Sigmoid colon (tissue), 7 donors: ENCODE measurements at places on chromosomes 7 and 10. TPM values are rescaled to one million over a fixed set of nuclear protein-coding genes. Genes with fewer than 3 reads are reported as not detected.
A peak's percentile ranks its signal among the peaks of the same experiment; 100 is the strongest.

DNA sequence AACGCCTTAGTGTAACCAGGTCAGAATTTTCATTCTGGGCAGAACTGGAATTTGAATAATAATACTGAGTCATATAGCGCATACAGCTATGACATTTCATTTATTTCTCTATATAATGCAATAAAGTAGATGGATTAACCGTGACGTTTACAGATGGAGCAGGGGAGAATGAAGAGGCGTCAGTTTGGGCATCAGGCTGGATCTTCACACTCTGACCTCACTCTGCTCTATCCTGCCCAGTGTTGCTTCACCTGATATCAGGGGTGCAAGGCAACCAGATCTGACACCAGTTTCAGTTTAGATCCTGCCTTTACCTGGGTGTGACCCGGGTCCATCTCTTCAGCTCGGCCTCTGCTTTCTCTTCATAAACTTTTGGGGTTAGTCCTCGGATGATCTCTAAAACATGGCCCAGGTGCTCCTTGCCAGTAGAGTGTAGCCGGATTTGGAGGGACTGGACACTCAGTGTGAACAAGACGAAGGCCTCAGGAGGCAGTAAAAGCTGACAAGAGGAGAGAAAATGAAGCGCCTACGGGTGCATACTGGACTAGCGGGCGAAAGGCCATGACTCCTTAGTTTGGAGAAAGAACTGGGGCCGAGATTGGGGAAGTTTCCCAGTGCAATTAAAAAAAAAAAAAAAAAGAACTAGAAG is 1.4 kb upstream of the ZYX start:
- peak overlapping the region; percentile 82 for H3K4me3 ChIP-seq
- peak overlapping the region; percentile 97 for H3K27ac ChIP-seq
- H3K4me1 ChIP-seq: no peaks in the 10 kb centered on the region
- DNase-seq: no peak
- no peaks in the 10 kb centered on the region for H3K27me3 ChIP-seq
- no peaks in the 10 kb centered on the region for H3K36me3 ChIP-seq

DNA sequence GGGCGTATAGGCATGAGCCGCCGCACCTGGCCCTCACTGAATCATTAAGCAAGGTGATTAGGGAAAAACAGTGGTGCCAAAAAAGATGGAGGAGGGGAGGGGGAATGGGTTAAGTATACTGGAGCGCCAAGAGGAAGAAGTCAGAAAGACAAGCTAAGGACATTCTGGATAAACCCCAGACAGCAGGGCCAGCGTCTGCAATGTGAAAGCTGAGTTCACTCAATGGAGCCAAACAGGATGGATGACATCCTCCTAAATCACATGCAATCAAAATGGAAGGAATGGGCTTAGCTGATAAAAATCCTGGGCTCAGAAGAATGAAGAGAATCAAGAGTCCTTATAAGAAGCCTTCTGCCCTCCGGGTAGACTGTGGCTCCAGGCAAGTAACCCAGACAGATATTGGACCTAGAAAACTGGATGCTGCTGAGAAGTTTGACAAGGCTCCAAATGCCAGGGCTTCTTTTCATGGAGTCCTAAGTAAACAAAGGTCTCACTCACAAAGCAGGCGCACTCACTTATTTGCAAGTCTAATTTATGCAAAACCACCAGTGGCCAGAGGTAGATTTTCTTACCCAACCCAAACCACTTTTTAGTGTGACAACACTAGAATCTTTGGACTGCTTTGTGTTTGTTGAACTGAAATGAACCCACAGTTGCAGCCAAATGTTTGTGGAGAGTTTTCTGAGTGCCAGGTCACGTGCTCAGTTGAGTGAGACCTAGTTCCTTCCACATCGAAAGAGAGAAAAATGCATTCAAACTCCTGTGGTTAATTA is 519.1 kb upstream of the AUTS2 start:
- no peaks in the 10 kb centered on the region for H3K27me3 ChIP-seq
- no peak overlapping the region for H3K4me3 ChIP-seq
- H3K27ac ChIP-seq: no peak overlapping the region
- no peaks in the 10 kb centered on the region for H3K36me3 ChIP-seq
- peaks cover 15% of the 10 kb centered on the region for H3K4me1 ChIP-seq

- DNase-seq: no peak
- no peak overlapping the region for H3K4me3 ChIP-seq
- no peaks in the 10 kb centered on the region for H3K4me1 ChIP-seq
- H3K36me3 ChIP-seq: no peaks in the 10 kb centered on the region
Observed at GRCh38 chr7:12199363-12199762, 11.7 kb upstream of the TMEM106B start.

- no peaks in the 10 kb centered on the region for H3K4me1 ChIP-seq
- no peak overlapping the region for H3K27ac ChIP-seq
- H3K36me3 ChIP-seq: no peaks in the 10 kb centered on the region
- H3K27me3 ChIP-seq: no peaks in the 10 kb centered on the region
- no peak overlapping the region for H3K4me3 ChIP-seq
Observed at GRCh38 chr7:93262535-93262934, 30.4 kb downstream of the VPS50 start.

DNA sequence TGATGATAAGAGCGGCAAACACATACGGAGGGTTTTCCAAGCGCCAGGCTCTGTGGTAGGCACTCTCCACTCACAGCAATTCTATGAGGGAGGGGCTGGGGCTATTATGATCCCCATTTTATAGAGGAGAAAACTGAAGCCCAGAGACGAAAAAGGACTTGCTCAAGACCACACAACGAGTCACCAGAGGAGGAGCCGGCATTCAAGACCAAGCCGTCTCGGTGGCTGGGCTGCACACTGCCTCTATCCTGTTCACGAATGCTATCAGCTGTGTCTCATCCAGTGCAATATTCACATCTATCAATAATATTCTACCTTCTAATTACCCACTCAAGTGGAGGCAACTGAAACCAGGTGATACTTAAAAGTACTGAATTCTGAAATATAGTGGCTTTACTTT is 67.8 kb upstream of the NMT2 start:
- H3K27ac ChIP-seq: no peak overlapping the region
- no peak for DNase-seq
- H3K27me3 ChIP-seq: no peaks in the 10 kb centered on the region

DNA sequence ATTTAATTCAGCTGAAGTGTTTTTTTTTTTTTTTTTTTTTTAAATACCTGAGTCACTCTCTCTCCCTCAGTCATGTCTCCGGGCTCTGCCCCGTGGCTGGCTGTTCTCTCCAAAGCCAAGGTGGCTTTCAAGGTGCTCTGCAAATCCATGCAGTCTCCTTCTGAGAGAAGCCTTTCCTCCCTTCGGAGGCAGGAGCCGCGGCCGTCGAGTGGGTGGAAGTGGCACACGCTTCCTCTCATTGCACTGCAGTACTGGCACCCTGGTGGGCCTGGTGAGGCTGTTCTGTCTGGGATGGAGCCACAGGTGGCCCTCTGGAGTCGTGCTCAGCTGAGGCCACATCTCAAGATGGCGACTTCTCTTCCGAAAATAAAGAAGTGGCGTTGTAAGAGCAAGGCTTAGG is 221.8 kb downstream of the GLRX3 start:
- peaks cover 11% of the 10 kb centered on the region for H3K4me1 ChIP-seq
- no peak overlapping the region for H3K27ac ChIP-seq
- peak; percentile 43 for DNase-seq
- H3K36me3 ChIP-seq: no peaks in the 10 kb centered on the region
- H3K4me3 ChIP-seq: no peak overlapping the region

- no peak for DNase-seq
- no peak overlapping the region for H3K4me3 ChIP-seq
- H3K27me3 ChIP-seq: no peaks in the 10 kb centered on the region
- H3K27ac ChIP-seq: peak overlapping the region; percentile 79
Observed at GRCh38 chr7:55052081-55052480, 33.3 kb downstream of the EGFR start.

SLC39A12 gene
- total RNA-seq: not detected

DNA sequence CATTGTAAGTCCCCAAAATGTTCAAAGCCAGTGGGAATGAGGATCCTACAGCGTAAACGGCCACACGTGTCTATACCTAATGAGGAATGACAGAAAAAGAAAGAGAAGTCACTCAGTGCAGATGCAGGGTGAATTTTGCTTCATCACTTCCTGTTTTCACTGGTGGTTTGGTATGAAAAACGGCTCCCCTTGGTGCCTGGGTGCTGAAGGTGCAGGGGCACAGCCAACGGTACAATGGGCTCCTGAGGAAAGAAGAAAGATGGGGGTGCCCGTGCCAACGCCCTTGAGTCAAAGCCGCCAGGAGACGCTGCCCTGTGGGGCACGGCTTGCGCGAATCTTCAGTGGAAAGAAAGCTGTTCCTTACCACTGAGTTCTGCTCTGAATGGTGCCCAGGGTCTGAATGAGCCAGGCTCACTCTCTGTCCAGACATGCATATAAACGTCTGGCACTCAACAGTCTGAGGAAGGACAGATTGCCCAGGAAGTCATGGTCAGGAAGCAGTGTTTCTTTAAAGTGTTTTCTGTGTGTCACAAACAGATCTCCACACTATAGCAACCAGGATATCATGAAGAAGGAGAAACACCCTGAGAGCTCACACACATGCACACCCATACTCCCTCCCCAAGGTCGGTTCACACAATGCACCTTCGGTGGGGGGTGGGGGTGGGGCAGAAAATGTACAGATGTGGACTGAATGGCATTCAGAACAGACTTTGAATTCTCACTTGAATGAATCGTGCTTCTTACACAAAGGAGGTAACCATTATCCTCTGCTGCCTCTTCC is 105.8 kb downstream of the ELMO1 start:
- no peaks in the 10 kb centered on the region for H3K4me1 ChIP-seq
- no peaks in the 10 kb centered on the region for H3K27me3 ChIP-seq
- peak overlapping the region; percentile 33 for H3K27ac ChIP-seq
- no peak overlapping the region for H3K4me3 ChIP-seq
- DNase-seq: no peak

GRCh38 chr10:22343731-22344130 is 1.6 kb upstream of the SPAG6 start:
- no peak overlapping the region for H3K4me3 ChIP-seq
- no peak for DNase-seq
- peaks cover 53% of the 10 kb centered on the region for H3K27me3 ChIP-seq
- no peaks in the 10 kb centered on the region for H3K36me3 ChIP-seq
- no peak overlapping the region for H3K27ac ChIP-seq
- H3K4me1 ChIP-seq: peaks cover 25% of the 10 kb centered on the region

DNA sequence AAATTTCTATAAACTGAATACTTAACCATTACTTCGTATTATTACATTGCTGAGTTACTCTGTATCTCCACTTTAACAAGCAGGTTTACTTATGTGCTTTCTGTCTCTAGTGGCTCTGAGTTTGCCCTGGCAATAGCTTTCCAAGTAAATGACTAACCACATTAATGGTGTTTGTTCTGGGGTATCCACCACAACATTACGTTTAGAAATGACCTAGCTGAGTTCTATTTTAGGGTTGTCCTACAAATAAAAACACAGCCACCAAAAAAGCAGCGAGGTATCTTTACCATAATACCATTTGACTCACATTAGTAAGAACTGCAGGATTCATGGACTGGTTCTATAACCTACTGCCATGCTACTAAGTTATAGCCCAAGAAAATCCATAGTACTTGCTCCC is 83.1 kb downstream of the HIBADH start:
- no peaks in the 10 kb centered on the region for H3K27me3 ChIP-seq
- no peak overlapping the region for H3K27ac ChIP-seq
- DNase-seq: no peak
- H3K36me3 ChIP-seq: no peaks in the 10 kb centered on the region

SKIDA1 gene
- total RNA-seq: 4.2 TPM

TEX47 gene
- not detected for total RNA-seq

DNA sequence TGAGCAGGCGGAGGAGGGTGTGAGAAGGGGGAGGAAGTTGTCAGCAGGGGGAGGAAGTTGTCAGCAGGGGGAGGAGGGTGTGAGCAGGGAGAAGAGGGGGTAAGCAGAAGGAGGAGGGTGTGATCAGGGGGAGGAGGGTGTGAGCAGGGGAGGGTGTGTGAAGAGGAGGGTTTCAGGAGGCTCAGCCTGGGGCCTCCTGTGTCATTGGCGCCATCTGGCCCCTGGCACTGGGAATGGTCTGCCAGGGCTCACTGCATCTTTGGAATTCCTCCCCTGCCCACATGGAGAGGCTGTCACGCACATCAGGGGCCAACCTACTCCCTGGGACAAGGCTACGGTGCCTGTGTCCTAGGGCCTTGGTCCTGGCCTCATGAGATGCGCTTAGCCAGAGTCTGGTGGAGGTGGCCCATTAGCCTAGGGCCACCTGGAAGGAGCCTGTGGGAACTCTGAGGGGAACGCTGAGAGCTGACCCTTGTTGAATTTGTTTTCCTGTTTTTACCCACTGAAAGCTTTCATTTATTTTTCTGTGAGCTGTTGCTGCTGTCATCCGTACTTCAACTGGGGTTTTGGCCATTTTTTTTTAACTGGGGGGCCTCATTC is 18.0 kb downstream of the CAMK2B start:
- no peaks in the 10 kb centered on the region for H3K27me3 ChIP-seq
- no peak overlapping the region for H3K27ac ChIP-seq
- no peak overlapping the region for H3K4me3 ChIP-seq
- DNase-seq: no peak
- H3K36me3 ChIP-seq: no peaks in the 10 kb centered on the region

- peak; percentile 95 for DNase-seq
- H3K4me3 ChIP-seq: no peak overlapping the region
- H3K36me3 ChIP-seq: no peaks in the 10 kb centered on the region
- H3K27me3 ChIP-seq: no peaks in the 10 kb centered on the region
- H3K27ac ChIP-seq: peak overlapping the region; percentile 63
Observed at GRCh38 chr10:78756604-78757343, 312.0 kb upstream of the ZMIZ1 start.

SLIT1 gene
- total RNA-seq: 0.71 TPM

- H3K27ac ChIP-seq: no peak overlapping the region
- peaks cover 3% of the 10 kb centered on the region for H3K4me1 ChIP-seq
- DNase-seq: no peak
- no peaks in the 10 kb centered on the region for H3K36me3 ChIP-seq
- H3K4me3 ChIP-seq: no peak overlapping the region
- no peaks in the 10 kb centered on the region for H3K27me3 ChIP-seq
Observed at GRCh38 chr7:29857654-29858053, 51.3 kb downstream of the WIPF3 start.

DNA sequence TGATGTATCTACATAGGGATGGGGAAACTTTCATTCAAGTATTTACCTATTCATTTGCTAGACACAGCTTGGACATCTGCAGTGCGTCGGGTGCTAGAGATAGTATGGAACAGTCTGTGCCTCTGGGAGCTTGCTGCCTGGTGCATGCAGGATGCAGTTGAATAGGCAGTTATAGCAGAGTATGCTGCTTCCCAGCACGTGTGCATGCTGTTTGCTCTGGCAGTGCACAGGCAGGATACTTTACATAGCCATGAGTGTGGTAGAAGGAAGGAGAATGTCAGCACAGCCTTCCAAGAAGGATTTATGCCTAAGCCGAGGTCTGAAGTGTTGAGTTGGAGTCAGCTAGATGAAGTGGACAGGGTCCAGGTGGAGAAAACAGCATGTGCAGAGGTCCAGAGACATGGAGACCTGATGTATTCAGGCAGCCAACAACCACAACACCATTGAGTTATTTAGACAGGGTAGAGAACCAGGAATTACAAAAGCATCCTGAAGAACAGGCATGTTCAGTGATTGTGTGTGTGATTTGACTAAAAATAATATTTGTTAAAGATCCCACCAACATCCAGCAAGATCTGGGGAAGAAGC is 8.1 kb downstream of the MAP3K8 start:
- H3K36me3 ChIP-seq: peaks cover 31% of the 10 kb centered on the region
- no peaks in the 10 kb centered on the region for H3K27me3 ChIP-seq
- no peak overlapping the region for H3K4me3 ChIP-seq
- no peak for DNase-seq

- H3K4me3 ChIP-seq: no peak overlapping the region
- H3K27me3 ChIP-seq: no peaks in the 10 kb centered on the region
- no peak overlapping the region for H3K27ac ChIP-seq
- DNase-seq: no peak
- H3K36me3 ChIP-seq: no peaks in the 10 kb centered on the region
Observed at GRCh38 chr10:49178489-49179471, 9.4 kb downstream of the TMEM273 start.

GRCh38 chr10:13892001-13892491 is 305.3 kb downstream of the PRPF18 start:
- peaks cover 31% of the 10 kb centered on the region for H3K27me3 ChIP-seq
- H3K36me3 ChIP-seq: no peaks in the 10 kb centered on the region
- peaks cover 15% of the 10 kb centered on the region for H3K4me1 ChIP-seq
- peak overlapping the region; percentile 54 for H3K4me3 ChIP-seq
- H3K27ac ChIP-seq: peak overlapping the region; percentile 56
